Spleen (tissue), 13 donors: ENCODE measurements at places on chromosomes 5 and 9.

DNA sequence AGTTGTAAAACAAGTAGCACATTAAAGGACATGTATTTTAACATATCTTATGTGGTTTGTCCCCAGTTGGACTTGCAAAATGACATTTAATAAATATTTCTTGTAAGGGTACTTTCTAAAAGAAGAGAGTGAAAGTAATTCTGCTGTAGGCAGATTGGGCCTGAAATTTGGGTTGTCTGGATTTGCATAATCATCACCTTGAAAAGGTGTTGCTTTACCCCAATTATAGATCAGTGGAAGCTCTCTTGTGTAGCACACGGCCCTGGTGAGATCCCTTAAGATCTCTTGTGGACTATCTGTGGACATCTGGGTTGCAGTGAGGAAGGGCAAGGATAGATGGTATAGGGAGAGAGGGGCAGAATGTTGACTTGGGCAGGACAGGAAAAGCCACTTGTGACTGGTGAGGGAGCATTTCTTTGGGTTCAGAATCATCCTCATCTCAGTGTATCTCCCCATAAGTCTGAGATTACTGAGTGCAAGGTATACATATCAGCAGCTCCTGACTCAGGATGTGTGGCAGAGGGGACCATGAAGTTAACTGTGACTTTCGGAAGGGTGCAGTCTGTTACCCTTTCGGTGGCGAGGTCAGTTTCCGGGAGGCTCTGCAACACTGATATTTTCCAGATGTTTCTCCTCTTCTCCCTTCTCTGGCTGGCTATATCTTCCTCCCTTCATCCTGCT is 2.0 kb upstream of the TNFAIP8 start:
- DNase-seq = no peak
- no peaks in the 10 kb centered on the region for H3K27me3 ChIP-seq
- H3K27ac ChIP-seq = peak overlapping the region; percentile 91
- peaks cover 91% of the 10 kb centered on the region for H3K4me1 ChIP-seq
- no peak overlapping the region for H3K4me3 ChIP-seq

DNA sequence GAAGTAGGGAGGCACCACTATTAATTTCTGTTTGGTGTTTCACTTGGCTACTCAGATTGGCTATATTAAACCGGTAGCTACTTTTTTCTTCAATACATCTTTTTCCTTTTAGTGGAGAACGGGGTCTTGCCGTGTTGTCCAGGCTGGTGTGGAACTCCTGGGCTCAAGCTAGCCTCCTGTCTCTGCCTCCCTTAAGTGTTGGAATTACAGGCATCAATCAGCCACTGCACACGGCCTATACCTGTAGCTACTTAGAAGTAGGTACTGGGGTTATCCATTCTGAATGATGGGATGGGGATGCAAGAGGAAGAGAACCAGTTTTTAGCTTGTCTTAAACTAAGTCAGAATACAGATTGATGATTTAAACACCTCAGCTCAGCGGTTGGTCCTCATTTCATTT is 1.7 kb downstream of the UBE2D2 start:
- peak overlapping the region; percentile 74 for H3K4me3 ChIP-seq
- H3K4me1 ChIP-seq = peaks cover 60% of the 10 kb centered on the region
- no peaks in the 10 kb centered on the region for H3K36me3 ChIP-seq
- no peaks in the 10 kb centered on the region for H3K27me3 ChIP-seq
- H3K27ac ChIP-seq = peak overlapping the region; percentile 100

DNA sequence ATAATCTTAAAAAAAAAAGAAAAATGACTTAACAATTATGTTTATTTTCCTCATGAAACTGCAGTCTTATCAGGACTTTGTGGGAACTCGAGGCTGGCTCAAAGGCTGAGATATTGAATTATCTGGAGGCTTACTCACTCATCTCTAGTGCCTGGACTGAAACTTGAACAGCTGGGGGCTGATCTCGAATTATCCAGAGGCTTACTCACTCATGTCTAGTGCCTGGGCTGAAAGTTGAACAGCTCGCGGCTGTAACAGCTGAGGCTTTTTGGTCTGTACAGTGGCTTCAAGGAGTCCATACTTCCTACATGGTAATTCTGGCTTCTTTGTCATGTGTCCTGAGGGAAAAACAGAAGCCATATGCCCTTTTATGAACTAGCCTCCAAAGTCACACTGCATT is 371.9 kb downstream of the CETN3 start:
- DNase-seq = no peak
- H3K27me3 ChIP-seq = no peaks in the 10 kb centered on the region
- no peak overlapping the region for H3K4me3 ChIP-seq
- no peaks in the 10 kb centered on the region for H3K36me3 ChIP-seq
- H3K4me1 ChIP-seq = no peaks in the 10 kb centered on the region
- H3K27ac ChIP-seq = no peak overlapping the region

DNA sequence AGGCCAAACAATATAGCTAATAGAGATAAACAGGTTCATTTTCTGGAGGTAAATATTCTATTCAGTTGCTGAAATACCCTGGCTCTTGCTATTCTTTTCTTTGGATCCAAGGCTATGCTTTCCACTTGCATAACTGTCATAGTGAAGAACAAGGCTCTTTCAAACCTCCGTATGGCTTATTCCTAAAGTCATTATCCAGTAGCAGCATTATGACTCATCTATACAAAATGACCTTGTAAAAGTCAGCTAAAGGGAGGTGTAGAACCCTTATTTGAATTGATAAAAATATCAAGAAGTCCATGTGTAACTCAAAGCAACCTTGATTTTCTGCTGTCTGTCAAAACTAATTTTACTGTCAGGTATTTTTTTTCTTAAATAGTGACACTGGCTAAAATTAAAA is 447.8 kb downstream of the PLK2 start:
- H3K27me3 ChIP-seq = no peaks in the 10 kb centered on the region
- H3K4me3 ChIP-seq = no peak overlapping the region
- no peak overlapping the region for H3K27ac ChIP-seq
- no peaks in the 10 kb centered on the region for H3K36me3 ChIP-seq
- DNase-seq = no peak
- H3K4me1 ChIP-seq = no peaks in the 10 kb centered on the region

- no peaks in the 10 kb centered on the region for H3K27me3 ChIP-seq
- peak overlapping the region; percentile 17 for H3K4me3 ChIP-seq
- H3K36me3 ChIP-seq = peaks cover 5% of the 10 kb centered on the region
- H3K27ac ChIP-seq = peak overlapping the region; percentile 62
Observed at GRCh38 chr9:123834889-123835562, 94.9 kb downstream of the DENND1A start.
